ENCODE measurements at places on chromosomes 12 and 14.

GRCh38 chr14:35051796-35052195 is 5.7 kb downstream of the FAM177A1 start:
- no peak for DNase-seq

DNA sequence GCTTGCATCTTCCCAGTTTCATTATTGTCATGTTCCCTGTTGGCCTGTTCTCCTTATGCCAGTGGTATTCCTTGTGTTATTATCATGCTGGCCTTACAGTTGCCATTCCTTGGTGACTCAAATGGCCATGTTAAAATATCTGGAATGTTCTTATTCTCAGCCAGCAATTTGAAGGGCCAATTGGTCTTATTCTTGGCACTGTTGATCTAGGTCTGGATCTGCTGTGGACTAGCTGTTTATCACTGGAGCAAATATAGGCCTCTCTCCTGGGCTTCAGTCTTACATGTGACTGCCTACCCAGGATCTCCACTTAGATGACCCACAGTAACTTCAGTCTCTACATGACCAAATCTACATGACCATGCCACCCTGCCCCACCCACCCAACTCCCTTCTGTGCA is 5.4 kb downstream of the CIPC start:
- DNase-seq, result no peak

DNA sequence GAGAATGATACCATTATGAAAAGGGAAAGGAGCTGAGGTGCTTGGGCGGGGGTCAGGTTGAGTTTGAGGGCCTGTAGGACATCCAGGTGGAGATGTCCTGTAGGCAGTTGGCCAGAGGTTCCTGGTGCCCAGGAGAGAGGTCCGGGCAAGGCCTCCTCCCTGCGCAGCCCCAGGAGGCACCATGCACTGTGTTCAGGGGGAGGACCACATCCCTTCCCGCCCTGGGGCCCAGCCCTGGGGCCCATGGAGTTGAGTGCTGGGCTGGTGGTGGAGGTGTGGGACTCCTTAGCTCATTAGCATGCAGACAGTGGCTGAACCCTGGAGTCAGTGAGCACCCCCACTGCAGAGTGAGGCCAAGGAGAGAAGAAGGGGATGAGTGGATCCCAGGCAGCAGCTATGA is 5.7 kb upstream of the FAIM2 start:
- DNase-seq, result no peak

DNA sequence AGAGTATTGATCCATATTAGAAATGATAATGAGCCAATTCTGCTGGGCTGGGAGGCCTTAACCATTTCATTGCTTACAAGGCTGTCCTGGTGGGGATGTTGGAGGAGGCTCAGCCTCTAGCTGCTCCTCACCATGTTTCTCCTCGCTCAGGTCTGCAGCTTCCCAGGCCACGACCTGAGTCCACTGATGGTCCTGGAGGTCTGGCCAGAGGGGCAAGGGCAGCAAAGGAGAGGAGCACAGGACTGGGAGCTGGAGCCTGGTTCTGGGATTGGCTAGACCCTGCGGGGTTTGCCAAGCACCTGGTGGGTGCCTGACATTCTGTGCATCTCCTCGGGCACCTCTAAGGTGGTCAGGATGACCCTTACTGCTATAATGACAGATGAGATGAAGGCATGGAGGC is 92.6 kb downstream of the KIF26A start:
- DNase-seq, result no peak

DNA sequence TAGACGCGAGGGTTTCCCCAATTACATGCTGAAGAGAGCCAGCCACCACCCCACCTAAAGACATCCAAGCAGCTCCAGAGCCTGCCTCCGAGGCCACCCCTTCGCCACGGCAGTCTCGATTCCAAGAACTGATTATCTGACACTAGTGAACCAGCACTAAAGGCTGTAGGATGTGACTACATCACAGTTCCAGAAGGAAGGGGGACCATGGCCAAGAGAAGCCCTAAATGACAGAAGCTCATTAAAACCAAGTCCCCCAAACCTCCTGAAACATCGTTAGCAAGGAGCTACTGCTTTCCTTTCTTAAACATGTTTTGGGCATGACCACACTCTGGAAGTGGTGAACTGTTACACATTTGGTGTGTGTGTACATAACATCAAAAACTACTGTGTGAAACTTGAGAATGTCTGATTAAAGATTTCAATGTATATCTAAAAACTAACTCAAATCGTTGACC is 88.2 kb downstream of the DUSP16 start:
- peak; percentile 55 for DNase-seq

- DNase-seq, result no peak
These were observed 20.1 kb downstream of the SPRING1 start for GRCh38 chr12:116717466-116718437.

- DNase-seq, result no peak
These were observed 31.0 kb downstream of the RTL1 start for GRCh38 chr14:100872259-100873095.

DNA sequence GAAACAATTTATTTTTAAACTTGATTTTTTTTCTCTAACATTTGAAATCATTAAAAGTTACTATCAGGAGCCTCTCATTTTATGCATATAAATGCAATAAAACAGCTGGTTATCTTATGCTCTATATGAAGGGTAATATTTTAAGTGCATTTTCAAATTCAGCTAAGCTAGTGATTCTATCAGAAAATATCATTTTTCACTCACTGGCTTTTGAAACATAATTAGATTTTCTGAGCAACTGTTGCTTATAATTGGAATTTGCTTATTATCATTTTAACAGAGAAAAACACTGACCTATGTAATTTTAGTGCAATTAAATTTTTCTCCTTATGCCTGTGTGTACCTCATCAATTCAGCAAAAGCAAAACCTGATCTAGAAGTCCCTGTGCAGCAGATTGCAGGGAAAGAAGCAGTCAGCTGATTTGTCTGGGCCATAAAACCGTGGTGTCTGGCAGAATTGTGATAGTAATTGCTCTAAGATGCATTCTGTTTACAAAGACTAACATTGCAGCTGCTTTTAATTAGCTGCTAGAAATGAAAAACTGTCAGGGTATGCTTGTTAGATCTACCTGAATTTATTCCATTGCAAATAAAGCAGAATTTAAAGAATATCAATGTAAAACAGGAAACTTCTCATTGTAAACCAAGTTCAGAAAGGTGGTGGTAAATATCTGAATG is 75.0 kb downstream of the BICD1 start:
- no peak for DNase-seq

DNA sequence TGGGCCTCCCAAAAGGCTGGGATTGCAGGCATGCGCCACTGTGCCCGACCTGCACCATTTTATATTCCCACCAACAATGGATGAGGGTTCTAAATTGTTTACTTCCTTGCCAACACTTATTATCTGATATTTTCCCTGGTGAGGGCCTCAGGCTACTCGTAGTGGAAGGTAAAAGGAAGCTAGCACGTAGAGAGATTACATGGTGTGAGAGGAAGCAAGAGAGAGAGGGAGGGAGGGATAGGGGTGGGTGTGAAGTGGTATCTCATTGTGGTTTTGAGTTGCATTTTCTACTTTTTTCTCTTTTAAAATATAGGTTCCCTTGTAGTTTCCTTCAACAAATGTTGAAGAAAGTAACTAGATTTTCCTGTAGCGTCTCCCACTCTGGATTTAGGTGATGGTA is 30.9 kb downstream of the MYO1H start:
- no peak for DNase-seq

Data from stimulated activated CD8-positive, alpha-beta memory T cell treated with anti-CD3 and anti-CD28 coated beads, Interleukin-15, amount 100 ng/mL, for 48 hours (primary cell).